ENCODE measurements at places on chromosomes 4 and X.
A peak's percentile ranks its signal among the peaks of the same experiment; 100 is the strongest.

DNA sequence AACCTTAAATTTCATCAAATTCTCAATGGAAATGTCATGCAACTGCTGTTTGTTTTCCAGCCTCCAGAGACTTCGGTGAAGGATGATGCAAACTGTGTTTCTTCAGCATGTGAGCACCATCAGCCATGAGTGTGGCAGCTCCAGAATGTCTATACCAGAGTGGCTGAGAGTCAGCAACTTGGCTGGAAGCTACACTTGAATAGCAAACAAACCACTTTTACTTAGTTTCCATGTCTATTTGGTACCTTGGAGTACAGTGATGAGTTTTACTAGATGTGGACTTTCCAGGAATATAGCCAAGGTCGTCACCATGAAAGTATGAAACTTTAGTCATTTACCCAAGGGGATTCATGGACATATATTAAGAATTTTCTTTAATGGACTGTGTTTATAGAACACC lies 4.3 kb upstream of the IL21 start:
- no peak for DNase-seq

- peak; percentile 54 for DNase-seq
These were observed 60.6 kb downstream of the CHRDL1 start for GRCh38 chrX:110734894-110735541.

DNA sequence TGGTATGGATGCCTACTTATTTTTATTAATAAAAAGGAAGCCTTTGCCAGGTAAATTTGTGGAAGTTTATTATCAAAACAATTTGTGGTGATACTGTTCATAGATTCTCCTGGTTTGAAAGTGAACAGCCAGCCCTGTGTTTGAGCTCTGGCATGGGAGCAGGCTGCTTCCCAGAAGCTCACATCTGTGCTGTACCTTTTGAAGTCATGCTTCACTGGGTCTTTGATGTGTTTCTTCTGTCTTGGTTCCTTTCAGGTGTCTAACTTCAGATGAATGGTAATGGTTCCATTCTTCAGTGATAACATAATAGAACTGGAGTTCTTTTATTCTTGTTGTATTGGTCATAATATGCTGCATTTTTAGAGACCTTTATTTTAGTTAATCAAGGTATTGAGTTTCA lies 85.5 kb downstream of the BMPR1B start:
- no peak for DNase-seq

- no peak for DNase-seq
These were observed 51.2 kb downstream of the DCX start for GRCh38 chrX:111360839-111361238.

DNA sequence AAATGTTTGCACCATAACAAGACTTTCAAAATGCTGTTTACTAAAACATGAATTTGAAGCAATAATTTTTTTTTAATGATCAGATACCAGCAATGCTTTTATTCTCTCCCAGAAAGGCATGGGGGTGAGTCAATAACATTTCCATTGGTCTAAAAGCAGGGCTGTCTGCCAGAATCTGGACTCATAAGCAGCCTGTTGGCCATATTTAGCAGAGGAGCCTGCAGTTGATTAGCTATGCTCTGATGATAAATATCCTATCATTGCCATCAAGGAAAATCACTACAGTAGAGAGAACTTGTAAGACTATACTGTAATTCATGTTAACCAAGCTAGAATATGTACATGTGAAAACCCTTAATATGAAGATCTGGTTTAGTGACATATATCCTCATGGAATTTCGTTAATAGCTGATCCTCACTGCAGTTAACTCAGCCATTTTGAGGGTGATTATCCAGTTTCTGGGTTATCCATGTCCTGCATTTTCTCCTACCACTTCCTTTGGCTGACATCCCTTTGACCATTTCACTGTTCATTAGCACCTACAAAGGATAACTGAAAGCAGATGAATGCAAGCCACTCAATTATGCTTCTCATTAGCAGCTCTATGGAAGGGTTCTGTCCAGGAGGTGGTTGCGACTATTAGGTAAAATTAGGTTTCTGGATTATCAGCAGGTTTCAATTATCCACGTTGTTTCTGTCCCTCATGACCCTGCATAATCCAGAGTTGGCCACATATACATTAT lies 72.9 kb upstream of the DIAPH2 start:
- DNase-seq: peak; percentile 29

DNA sequence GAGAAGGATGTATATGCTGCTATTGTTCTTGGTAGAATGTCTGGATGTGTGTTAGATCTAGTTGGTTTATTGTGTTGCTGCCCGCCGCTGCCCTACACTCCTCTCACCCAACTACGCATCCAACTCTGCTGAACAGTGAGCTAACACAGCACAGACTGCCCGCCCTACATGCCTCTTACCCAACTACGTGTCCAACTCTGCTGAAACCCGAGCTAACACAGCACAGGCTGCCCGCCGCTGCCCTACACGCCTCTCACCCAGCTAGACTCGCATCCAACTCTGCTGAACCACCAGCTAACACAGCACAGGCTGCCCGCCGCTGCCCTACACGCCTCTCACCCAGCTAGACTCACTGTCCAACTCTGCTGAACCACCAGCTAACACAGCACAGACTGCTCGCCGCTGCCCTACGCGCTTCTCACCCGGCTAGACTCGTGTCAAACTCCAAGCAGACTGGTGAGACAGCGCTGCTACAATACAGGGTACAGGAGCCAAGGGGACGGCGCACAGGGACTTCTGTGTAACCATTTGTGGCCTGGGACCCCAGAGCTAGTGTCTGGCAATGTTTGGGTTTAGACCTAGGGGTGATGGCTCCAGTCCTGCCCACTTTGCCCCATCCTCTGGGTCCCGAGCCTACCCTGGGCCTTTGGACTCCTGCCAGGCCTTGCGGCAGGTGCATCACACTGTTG lies 11.6 kb upstream of the CTBP1 start:
- DNase-seq: no peak

- DNase-seq: no peak
These were observed 25.6 kb downstream of the FLNA start for GRCh38 chrX:154348646-154349358.

DNA sequence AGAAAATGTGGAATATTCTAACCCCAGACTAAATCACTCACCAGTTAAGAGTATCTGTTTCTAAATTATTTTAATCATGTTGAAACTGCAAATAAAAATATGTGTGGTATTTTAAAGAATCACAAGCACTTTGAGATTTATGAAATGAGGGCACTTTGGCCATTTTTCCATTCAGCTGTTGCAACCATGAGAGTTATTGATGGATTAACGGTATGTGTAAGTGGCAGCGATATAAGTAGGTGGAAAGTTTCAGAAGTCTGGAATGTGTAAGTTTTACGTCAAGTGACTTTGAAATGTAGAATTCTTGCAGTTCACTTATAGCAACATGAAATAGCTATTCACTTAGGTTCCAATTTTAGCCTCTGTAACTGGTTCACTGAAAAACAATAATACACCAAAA lies 905.1 kb upstream of the SLIT2 start:
- no peak for DNase-seq

DNA sequence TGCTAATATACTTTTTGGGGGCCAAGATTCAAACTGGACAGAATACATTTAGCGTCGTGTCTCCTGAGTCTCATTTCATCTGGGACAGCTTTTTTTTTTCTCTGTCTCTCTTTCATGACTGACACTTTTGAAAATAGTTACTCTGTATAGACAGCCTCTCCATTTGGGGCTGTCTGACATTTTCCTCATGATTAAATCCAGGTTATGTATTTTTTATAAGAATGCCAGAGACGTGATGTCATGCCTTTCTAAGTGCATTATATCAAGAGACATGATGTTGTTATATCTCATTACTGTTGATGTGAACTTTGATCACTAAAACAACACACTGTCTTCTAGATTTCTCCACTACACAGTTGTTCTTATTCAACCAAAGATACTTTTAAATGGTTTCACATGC lies 199.0 kb downstream of the BANK1 start:
- no peak for DNase-seq

DNA sequence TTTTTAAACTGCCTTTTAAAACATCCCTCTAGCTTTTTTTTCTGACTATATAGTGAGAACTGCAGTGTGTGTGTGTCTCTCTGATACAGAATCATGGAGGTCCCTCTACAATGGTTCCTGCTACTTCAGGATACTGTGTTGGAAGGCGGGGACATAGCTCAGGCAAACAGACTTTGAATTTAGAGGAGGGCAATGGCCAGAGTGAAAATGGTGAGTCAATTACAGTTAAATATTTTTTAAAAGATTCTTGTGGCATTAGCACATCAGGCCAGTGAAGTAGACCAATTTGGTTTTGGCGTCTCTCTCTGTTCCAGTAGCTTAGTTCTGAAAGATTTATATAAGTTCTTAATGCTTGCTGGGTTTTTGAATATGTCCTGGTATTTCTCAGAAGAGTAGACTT lies 47.1 kb downstream of the ALG13 start:
- peak; percentile 13 for DNase-seq

DNA sequence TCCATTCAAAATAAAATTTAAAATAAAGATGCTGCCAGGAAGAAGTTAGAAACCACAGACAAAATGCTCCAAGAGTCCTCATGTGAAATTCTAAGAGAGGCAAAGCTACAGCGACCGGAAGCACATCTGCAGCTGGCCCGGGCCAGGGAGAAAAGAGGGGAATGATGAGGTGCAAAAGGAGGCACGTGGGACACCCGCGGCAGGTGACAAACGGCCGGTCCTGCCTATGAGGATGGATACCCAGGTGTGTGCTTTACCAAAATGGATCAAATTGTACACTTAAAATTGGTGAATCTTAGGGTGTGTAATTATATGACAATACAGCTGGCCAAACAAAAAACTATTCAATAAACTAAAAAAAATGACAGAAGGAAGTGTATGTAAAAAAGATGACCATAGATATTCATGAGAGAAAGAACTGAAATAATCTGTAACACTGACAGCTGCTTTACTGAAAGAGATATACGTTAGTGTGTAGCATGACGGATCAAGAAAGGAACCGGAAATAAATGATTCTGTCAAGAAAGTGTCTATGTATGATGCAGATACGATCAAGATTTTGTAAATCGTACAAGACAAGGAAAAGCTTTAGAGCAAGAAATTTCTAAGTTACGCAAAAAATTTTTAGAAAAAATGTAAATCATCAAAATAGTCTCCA lies 29.5 kb downstream of the PPP2R3B start:
- DNase-seq: no peak

DNA sequence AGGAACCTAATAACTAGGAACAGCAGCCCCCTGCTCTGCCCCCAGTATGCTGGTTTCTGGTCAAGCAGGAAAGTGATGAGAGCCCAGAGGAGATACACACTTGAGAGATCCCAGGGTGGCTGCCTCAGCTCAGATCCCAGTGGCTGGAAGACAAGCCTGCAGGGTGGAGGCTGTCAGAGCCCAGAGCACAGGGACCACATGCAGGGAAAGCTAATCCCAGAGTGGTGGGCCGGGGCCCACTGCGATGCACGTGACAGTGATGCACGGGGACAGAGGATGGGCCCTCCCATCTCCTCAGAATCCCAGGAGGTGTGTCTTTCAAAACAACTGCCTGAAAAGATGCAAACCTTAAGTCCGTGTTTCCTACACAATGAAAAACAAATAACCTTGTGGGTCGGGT lies 29.1 kb upstream of the CRMP1 start:
- DNase-seq: no peak

GRCh38 chrX:21734175-21734574 lies 23.7 kb downstream of the SMPX start:
- DNase-seq: no peak

GRCh38 chr4:185307136-185307950 lies 88.4 kb downstream of the LRP2BP start:
- DNase-seq: no peak

GRCh38 chr4:189815404-189816192 lies 125.1 kb upstream of the FRG1 start:
- no peak for DNase-seq

DNA sequence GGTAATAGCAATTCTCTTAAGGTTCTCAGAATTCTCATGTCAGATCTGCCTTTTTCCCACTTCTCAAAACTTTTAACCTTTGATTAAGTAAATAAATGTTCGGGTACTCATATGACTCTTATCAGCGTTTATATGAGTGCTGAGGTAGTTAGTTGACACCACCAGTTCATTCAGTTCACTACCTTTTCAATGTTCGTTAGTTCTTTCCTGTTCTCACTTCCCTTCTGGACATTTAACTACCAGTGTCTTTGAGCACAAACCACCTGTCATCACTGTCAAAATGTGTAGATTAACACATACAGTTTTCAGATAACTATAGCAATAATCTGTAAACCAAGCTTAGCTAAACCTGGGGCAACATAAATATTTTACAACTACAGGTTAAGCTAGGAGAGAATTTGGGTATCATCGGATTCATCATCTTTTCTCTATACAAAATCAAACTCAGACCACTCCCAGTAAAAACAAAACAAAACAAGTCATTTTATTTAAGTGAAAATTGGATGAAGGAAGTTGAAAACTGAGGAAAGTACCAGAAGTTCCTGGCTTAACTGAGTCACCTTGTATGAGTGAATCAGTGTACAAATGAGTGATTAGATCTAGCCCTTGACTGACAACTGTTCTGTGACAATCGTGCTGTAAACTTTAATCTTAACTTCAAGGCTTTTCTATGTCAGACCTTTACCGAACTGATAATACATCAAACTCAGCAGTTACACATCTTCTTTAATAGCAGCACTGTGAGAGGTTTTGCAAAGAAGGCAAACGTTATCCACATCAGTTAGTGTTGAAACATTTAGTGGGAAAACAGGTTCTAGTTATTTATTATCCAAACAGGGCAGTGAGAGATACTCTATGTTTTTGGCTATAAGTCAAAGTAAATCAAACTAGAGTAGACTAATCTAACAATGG lies 41.9 kb downstream of the ARHGEF38 start:
- no peak for DNase-seq

DNA sequence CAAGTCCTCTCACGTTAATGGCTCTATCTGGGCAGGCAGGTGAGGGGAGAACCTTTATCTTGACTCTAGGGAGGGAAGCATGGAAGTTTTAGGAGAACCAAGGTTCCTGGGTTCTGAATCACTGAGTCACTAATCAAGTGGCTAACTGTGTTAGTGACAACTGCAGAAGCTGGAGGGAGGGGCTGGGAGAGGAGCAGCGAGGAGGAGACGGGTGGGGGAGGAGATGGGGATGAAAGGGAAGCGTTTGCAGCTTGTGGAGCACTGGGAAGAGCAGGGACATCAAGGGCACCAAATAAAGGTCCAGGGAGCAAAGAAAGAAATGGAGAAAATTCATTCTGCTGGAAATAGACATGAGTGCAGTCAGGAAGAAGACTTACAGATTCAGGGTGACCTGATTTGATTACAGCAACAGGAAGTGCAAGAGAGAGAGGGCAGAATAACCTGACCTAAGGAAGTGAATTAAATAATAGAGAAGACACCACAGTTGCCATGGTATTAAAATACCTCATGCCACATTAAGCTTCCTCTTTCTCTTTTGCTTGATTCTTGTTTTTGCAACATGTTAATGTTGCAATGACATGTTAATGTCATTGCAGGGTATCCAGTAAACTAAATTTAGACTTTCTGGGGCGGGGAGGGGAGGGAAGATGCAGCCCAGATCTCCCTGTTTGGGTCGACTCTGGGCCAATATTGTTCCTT lies 4.5 kb upstream of the SETD7 start:
- no peak for DNase-seq

DNA sequence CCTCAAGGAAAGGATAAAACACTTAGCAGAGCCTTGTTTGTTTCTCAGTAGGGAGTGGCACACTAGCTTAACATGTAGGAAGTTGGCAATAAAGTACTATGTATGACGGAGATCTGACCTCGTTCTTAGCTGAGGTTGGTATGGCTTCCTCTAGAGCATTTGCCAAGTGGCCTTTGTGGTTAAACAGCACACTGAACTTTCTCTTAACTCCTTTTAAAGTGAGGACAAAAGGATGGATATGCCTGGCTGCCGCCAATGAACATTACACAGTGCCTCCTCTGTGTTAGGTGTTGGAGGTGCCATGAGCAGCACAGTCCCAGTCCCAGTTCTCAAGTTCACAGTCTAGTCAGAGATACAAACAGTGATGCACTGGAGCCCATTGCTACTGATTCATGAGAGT lies 54.4 kb downstream of the VGLL1 start:
- no peak for DNase-seq

Measured in GM04503 (cell line).